ENCODE measurements at places on chromosomes 2 and 18.

- no peak for DNase-seq
These were observed 174.5 kb downstream of the SS18 start for GRCh38 chr18:25915907-25916306.

DNA sequence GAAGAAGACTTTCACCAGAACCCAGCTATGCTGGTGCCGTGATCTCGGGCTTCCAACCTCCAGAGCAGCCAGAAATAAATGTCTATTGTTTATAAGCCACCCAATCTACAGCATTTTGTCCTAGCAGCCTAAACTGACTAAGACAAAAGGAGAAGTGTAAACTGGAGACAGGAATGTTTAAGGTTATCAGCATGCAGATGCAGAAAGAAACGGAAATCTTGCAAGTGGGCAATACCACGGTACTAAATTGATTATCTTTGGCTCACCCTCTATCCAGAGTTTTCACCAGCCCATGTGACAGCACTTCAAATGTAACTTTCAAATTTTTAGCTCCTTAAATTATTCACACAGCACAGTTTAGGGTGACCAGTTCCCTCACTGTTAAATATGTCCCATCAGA lies 5.7 kb upstream of the CAPN14 start:
- DNase-seq = no peak

- no peak for DNase-seq
These were observed 16.4 kb downstream of the EMX1 start for GRCh38 chr2:72933646-72934151.

GRCh38 chr2:222670191-222671038 lies 1.0 kb upstream of the MOGAT1 start:
- DNase-seq = no peak

GRCh38 chr18:75271952-75272351 lies 61.4 kb downstream of the TSHZ1 start:
- DNase-seq = no peak

DNA sequence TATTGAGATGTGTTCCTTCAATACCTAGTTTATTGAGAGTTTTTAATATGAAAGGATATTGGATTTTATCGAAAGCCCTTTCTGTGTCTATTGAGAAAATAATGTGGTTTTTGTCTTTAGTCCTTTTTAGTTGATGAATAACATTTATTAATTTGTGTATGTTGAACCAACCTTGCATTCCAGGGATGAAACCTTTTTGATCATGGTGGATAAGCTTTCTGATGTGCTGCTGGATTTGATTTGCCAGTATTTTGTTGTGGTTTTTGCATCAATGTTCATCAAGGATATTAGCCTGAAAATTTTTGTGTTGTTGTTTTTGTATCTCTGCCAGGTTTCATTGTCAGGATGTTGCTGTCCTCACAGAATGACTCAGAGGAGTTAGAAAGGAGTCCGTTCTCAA lies 1710.4 kb downstream of the SUCLG1 start:
- no peak for DNase-seq

- no peak for DNase-seq
These were observed 62.5 kb downstream of the GNAL start for GRCh38 chr18:11751341-11752115.

- DNase-seq = no peak
These were observed 12.2 kb downstream of the PTPRM start for GRCh38 chr18:7579176-7579917.

DNA sequence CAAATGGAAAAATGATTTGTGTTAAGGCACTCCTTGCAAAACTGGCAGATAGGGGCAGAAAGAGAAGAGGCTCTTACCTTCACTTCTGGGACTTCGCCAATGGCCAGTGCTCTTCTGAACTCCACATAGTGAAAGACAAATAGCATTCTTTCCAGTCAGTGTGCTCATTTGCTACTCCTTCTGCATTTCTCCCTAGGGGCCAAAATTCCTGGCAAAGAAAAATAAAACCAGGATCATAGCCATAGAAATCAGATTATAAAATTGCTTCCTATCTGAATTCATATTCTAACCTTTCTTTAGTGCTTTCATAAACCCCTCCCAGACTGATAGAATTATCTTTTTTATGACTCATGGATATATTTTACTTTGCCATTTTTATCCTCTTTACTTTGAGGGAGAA lies 56.9 kb upstream of the PELI1 start:
- no peak for DNase-seq

DNA sequence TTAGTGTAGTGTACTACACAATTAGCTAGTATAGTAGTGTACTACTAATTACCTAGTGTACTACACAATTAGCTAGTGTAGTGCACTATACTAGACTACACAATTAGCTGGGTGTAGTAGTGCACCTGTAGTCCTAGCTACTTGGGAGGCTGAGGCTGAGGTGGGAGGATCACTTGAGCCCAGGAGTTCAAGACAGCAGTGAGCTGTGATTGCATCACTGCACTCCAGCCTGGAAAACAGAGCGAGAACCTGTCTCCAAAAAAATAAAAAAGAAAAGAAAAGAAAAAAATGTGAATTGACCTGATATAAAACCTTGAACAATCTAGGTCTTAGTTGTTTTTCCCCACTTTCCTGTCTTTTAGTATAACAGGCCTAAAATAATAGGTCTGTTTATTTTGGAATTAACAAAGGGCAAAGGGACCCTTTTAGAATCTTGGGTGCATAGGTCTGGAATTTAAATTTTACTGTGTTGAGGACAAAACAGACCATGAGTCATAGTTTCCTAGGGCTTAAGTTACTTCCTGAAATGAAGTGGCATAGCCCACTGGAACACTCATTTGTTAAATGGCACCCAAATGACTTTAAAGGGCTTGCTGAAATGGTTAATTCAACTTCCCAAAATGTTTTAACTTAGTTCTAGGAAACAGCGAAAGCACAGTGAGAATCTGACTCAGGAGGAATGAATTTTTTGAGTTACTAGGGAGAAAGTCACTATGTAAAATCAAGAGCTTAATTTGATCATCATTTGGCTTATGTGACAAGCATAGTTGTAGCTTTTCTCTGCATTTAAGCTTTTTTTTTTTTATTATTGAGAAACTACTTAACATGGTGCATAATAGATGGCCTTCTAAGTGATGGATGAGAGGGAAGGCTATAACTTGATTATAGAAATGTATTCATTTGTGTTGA lies 50.7 kb upstream of the ARL5A start:
- no peak for DNase-seq

GRCh38 chr2:201709049-201709448 lies 10.6 kb upstream of the MPP4 start:
- DNase-seq = no peak

DNA sequence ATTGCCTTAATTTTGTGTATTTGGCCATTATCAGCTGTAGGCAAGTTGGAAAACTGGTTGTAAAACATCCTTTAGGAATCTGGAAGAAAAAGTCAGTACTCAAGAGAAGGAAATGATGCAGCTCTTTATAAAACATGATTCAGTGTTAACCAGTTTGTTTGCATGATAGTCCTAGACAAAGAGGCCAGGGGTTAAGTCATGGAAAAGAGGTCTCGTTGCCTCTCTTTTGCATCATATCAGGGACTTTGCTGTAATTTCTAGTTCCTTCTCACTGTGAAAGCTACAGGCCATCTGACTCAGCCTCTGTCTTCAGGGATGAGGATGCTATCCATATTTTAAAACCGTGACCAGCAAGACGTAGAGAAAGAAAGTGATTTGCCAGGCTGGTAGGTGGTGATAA lies 38.0 kb downstream of the NPAS2 start:
- no peak for DNase-seq

DNA sequence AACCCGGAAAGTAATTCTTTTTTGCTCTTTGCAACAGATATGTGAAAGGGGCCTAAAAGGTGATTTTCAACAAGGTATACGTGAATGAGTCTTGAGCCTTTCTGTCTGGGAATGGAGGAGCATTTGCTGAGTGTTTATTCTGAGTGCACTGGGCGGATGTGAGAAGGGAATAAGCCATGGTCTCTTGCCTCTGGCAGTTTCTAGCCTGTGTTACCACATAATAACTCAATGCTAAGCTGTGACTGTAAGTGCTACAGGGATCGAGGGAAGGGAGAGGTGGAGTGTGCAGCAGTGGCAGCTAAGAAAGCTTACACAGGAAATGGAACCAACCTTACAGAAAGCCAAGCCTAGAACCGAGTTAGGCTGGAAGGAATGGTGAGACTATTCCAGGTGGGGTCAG lies 444.3 kb downstream of the SLC4A3 start:
- DNase-seq = no peak

DNA sequence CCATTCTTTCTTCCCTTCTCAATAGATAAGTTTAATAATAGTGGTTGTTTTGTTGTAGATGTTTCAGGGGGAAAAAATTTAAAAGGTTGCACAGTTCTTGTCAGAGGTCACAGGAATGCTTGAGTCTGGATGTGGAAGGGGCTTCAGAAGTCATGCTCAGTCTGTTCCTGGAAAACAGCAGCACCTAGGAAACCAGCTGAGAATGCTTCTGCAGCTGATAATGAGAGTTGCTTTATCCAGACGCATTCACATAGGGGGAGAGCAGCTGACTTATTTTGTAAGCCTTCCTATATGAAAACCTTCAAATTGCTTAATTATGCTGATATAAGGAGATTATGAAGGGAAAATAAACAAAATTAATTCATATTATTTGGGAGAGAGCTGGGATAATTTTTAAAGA lies 235.5 kb downstream of the GULP1 start:
- DNase-seq = no peak

DNA sequence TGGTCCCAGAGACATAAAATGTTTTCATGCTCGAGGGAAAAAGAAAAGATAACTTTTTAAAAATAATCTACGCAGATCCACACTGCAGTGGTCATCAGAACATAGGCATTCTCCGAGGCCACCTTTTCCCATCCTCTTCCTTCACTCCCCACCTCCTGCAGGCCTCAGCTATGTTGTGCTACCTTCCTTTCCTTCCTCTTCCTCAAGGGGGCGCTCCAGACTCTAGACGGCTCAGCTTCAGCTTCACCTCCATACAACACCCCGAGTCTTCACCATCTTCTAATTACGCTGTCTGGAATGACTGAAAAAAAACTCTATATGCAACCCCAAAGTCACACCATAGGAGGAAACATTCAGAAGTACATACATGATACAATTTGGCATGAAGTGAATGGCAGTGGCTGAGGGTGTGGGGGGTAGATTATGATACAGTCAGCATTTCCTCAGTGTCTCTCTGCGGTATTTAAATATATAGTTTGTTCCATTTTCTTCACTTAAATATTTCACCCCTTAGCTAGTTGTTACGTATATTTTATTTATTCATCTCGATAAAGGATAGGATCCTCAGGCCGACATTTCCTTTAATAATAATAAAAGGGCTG lies 583.6 kb downstream of the IRS1 start:
- DNase-seq = no peak

DNA sequence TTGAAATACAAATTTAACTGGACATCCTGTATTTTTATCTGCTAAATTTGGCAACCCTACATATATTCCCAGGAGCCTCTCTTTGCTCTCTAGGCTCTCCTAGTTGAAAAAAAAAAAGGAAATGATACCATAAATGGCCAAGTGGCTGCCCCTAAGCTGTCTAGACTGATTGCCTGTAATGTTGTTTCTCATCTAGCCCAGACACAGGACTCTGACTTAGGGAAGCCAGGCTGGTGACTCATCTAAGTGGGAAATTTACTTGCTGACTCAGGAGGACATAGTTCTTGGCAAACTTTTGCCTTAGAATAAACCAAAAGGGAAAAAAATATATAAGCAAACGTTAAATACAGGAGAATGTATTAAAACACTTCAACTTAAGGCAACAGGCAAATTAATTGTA lies 14.6 kb upstream of the ITGAV start:
- no peak for DNase-seq

GRCh38 chr18:41767960-41768359 lies 187.1 kb upstream of the PIK3C3 start:
- DNase-seq = no peak

- no peak for DNase-seq
These were observed 67.9 kb upstream of the GLS start for GRCh38 chr2:190812506-190813294.

DNA sequence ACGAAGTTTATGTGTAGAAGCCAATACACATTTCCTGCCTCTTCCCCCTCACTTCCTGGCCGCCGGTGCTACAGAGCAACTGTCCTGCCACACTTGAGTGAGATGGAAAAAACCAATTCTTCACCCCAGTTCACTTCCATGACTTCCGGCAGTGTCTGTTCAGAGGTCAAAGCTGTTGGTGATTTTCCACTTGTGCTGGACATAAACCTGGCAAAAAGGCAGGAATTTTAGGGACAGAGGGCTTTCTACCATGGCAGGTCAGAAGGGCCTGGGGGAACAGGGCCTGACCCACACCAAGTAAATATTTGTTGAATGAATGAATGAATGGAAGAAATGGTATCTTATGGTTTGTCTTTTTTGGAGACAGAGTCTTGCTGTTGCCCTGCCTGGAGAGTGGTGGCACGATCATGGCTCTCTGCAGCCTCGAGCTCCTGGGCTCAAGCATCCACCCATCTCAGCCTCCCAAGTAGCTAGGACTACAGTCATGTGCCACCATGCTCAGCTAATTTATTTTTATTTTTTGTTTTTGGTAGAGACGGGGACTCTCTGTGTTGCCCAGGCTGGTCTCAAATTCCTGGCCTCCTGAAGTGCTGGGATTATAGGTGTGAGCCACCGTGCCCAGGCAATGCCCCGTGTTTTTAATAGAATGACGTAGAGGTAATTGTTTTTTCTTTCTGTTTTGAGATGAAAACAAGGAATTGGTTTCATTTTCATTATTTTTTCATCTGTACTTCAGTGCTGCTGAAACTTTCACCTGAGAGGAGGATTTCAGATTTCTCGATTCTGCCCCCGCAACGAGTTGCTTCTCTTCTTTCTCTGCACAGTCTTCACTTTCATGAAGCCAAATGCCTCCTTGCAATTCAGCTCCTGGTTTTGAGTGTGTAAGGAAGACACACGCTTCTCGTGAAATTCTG lies 48.0 kb upstream of the LPIN2 start:
- peak; percentile 18 for DNase-seq

DNA sequence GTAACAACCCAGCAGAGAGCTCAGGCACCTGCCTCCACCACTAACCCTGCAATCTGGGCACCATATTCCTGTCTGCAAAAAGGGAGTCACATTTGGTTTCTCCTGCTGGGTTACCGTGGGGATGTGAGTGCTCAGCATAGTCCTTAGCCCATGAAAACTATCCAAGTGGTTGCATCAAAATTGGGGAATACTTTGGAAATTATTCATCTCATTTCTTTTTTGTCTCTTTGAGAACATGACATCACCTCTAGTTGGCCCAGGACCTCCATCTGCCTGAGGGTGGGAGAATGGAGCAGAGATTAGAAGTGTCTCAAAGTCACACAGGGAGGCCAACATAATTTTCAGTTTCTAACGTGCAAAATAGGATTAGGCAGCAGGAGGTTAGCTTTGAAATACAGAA lies 19.3 kb upstream of the SPP2 start:
- no peak for DNase-seq

Data from stimulated activated CD8-positive, alpha-beta memory T cell treated with anti-CD3 and anti-CD28 coated beads, Interleukin-4, amount 100 ng/mL, for 1 hour (primary cell).